ENCODE measurements at places on chromosomes 12 and 14.

DNA sequence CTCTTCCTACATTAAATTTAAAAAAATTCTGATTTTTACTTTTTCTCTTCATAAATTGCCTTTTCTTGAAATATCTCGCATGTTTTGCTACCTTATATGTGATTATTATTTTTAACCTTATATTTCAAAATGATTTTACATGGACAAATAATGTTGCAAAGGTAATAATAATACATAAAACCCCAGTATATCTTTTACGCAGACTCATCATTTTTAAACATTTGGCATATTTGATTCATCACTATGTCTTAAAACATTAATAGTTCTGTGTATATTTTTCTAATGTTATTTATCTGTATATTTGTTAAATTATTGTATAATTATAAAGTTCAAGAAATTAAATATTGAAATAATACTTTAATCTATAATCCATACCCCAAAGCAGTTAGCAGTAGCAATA, 350.8 kb downstream of the RPL10L start:
- no peak for DNase-seq

DNA sequence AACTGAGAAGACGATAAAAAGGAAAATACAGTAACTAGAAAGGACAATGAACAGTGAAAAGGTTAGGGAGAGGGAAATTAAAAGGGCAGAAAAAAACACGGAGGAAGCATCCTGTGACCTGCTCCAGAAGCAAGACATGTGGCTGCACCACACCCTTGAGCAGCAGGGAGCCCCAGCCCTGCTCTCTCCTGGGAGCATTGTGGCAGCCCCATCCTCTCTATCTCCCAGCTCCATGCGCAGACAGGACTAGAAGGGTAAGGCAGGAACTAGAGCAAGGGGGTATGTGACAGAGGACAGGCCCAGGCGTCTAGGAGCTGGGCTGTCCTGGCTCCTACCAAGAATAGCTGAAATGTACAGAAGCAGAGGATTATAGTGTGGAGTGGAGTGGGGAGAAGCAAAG, 38.6 kb upstream of the SMUG1 start:
- peak; percentile 54 for DNase-seq

- no peak for DNase-seq
Observed at GRCh38 chr12:132921685-132922084, 34.3 kb upstream of the CHFR start.

- peak; percentile 95 for DNase-seq
Observed at GRCh38 chr14:61203081-61203753, 77.9 kb downstream of the TMEM30B start.

DNA sequence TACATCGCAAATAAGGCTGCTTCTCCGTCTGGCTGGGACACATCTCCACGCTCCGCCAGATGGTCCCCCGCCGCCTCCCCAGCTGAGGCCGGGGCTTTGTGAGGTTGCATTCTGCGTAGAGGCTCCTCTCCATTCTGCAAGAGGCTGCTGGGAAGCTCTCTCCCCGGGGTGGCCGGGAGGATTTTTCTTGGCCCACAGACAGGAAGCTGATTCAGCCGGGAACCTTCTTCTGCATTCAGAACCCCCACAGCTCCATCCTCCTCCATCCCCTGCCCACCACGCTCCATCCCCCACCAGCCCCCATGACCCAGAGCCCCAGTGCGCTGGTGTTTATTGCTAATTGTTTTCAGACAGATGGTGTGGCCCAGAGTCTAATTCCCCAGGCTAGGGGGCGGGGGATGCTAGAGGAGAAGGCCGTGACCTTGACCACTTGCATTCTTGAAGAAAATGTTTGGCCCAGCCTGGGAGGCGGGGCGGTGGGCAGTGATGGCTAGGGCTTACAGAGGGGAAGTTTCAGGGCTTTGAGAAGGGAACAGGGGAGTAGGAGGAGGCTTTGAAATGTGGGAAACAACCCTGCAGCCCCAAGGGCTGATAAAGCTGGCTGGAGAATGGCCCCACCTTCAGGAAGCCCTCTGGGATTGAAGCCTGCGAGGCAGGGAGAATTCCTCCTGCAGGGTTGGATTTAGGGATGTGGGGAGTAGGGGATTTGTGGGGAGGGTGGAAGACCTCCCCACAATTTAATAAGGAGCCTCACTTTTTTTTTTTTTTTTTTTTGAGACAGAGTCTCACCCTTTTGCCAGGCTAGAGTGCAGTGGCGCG, 88.5 kb upstream of the NCOR2 start:
- peak; percentile 65 for DNase-seq

DNA sequence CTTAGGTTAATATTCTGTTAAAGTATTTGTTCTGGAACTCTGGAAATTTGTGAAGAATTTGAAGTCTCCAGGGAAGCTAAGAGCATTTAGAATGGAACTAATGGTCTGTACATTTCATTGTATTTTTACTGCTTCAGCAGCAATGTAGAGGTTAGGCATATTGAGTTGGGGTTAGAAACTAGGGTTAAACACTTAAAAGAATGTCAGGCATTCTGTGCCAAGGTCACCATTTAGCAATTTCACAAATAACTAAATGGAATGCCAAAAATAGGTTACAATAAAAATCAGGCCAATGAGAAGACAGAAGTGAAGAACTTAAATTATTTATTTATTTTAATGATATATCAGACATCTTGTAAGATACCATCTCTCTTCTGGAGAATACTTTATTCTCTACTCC, 210.8 kb downstream of the C12orf50 start:
- no peak for DNase-seq

DNA sequence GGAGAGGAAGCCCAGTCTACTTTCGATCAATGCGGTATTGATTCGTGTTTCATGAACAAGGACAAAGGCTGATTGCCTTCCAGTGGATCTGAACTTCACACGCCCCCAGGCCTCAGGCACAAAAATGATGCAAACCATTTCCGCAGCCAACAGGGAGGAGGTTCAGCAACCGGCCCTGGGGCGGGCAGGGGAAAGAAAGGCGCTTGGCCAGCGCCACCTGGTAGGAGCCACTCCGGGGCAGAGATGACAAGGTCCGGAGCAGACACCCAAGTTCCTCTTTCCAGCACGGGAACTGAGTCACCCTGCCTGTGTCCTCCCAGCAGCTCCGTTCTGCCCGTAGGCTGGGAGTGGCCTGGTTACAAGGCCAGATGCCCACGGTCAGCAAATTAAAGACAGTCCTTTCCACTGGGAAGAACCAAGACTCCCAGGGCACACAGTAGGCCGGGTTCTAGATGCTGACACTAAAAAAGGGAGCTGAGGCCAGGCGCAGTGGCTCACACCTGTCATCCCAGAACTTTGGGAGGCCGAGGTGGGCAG, 136.3 kb downstream of the SCARB1 start:
- DNase-seq, result no peak

GRCh38 chr12:38328306-38328895, 11.8 kb downstream of the ALG10B start:
- DNase-seq, result no peak

- no peak for DNase-seq
Observed at GRCh38 chr12:132258543-132258942, 70.8 kb downstream of the GALNT9 start.

- DNase-seq, result no peak
Observed at GRCh38 chr12:32366714-32367113, 32.6 kb upstream of the FGD4 start.

- DNase-seq, result no peak
Observed at GRCh38 chr12:15393037-15393436, 70.7 kb downstream of the PTPRO start.

DNA sequence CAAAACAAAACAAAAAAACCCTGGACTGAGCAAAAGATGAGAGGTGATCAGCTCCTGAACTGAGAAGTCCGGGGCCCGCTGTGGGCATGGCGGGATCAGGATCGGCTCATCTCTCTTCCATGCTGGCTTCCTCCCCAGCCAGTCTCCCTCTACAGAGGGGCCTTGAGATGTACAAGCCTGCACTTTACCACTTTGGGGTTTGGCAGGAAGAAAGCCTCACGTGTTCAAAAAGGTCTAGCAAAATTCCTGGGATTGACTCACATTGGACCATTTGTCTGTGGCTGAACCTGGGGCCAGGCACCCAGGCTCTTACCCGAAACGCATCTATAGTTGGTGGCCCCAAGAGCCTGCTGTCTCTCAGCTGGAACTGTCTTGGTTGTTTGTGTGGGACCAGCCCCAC, 89.0 kb downstream of the SLC24A4 start:
- no peak for DNase-seq

GRCh38 chr12:104455578-104456416, 951 bp upstream of the CHST11 start:
- DNase-seq, result no peak

GRCh38 chr12:54140588-54141388, 48.0 kb downstream of the SMUG1 start:
- no peak for DNase-seq

DNA sequence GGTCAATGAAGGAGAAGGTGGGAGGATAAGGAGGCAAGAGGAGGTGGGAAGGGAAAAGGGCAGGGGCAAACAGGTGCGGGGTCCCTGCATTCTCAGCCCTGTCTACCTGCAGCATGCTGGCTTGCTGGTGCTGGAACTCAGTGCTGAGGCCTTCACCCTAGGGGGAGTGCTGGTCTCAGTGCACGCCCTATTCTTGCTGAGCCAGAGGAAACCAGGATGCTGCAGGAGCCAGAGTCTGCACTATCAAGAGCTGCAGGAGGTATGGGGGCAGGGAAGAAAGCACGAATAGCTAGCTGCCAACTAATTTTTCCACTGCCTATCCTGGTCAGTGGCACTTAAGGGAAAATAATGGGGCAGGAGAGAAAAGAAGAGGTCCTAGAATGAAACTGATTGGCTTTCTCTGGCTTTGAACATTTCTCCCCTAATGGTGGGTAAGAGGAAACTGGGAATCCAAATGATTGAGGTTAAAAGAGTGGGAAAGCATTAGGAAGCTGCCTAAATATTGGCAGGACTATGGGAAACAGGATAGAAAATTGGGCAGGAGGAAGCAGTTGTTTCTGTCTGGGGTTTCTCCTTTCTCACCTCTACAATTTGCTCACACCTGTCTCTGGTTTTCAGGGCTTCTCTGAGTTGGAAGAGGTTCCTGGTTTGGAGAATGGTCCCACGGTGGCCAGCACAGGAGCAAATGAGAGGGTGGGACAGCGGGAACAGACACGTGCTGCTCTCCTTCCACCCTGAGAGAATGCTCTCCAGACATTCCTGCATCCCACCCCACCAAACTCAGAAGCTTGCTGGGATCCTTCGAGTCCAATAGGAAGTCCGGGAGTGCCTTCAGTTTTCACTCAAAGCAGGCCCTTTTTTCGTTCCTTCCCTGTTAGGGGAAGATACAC, 1.9 kb downstream of the TMEM253 start:
- DNase-seq, result peak; percentile 33

- DNase-seq, result no peak
Observed at GRCh38 chr14:100536121-100536510, 51.1 kb downstream of the BEGAIN start.

GRCh38 chr12:106132175-106133135, 6.3 kb downstream of the NUAK1 start:
- DNase-seq, result no peak

DNA sequence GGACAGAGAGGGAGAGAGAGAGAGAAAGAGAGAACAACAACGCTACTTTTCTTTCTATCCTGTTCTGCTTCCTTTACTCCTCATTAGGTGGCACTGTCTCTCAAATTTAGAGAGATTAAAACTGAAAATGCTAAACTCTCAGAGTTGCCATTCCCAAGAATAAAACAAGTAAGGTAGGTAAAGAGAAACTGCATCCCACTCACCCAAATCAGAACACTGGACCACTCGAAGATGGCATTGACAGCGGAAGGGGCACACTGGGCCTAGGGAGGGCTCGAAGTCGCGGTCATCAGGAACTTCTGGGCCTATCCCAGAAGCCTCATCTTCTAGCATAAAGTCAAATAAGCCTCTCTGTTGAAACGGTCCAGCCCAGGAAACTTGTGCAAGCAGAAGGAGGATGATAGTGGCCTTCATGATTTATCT, 4.5 kb downstream of the DCN start:
- peak; percentile 32 for DNase-seq

DNA sequence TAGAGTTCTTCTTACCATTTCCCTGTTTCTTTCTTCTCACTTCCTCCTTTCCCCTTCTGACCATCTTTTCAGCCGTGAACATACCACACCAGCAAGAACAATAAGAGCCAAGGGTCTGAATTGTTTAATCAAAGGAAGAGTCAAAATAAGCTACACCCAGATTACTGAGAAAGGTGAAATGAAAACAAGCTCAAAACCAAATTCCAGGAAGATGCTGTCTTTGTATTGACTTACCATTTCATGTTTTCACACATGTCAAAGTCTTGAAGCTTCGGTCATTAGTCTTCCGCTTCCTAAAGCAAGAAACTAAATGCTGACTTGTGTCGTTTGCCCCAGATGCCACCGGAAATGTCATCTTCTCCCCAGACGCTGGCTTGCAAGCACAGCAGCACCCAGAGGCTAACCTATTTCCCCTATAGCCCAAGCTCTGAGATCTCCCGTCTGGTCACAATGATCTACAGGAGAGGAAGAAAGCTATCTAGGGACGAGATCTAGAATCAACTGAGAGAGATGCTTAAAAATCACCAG, 136.5 kb upstream of the AMIGO2 start:
- no peak for DNase-seq
